ENCODE measurements at places on chromosomes 3 and 15.

DNA sequence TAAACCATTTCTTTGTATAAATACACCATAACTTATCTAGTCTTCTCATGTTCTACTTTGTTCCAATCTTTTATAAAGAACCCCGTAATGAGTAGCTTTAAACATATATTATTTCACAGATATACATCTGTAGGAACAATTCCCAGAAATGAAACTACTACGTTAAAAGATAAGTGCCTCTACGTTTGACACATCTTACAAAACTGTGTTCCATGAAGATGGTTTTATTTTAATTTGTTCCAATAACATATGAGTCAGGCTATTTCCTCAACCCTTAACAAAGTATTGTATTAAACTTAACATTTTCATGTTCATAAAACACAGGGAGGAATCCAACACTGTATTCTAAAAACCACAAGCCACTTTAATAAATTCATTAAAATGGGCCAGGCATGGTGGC, 52.9 kb downstream of the TRPM7 start:
- no peak for DNase-seq

GRCh38 chr15:66959875-66960274, 105.5 kb upstream of the SMAD3 start:
- DNase-seq, result no peak

GRCh38 chr15:26893351-26894065, 26.6 kb downstream of the GABRA5 start:
- DNase-seq, result peak; percentile 34

DNA sequence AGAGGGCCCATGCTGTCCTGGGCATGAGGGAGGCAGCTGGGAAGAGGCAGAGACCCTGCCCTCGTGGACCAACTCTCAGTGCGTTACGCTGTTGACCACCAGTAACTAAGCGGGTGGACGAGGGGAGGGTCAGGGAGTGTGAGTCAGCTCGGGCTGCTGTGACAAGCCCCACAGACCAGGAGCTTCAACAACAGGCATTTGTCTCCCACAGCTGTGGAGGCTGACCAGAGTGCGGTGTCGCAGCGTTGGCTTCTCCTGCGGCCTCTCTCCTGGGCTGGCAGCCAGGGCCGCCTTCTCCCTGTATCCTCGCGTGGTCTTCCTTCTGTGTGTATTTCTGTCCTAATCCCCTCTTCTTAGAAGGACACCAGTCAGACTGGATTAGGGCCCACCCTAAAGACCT, 13.0 kb downstream of the EFCC1 start:
- DNase-seq, result no peak

DNA sequence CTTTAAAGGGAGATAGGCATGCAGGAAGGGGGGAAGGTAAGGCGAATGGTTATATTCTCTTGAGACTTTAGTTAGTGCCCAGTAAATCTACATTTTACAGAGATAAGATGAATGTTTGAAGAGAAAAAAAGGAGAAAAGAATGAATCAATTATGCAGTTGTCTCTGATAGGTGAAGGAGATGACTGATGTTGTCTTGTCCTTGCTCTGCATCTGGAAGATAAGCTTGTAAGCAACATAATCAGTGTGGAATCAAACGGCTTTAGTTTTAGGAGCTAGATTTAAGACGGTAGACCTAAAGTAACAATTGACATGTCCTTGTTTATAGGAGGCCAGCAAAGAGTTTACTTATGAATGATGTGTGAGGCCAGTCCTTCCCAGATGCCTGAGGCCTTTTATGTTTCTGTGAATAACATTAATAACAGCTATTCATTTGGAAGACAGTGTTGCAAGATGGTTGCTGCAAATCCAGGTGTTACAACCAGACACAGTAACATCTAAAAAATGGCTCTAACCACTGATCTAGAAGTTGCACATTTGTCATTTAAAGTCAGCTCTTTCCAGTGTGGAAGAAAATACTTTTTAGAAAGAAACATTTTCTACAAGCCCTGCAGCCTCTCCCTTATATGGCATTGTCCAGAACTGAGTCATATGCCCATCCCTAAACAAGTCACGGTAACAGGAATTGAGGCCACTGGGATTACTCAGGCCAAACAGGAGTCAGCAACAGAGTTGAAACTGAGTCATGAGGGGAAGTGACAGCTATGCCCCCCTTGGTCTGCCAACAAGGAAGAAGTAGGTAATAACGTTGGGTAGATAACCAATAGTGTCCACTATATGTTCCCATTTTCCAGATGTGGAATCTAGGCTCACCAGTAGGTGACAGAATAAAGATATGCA, 77.5 kb upstream of the FBN1 start:
- peak; percentile 81 for DNase-seq

DNA sequence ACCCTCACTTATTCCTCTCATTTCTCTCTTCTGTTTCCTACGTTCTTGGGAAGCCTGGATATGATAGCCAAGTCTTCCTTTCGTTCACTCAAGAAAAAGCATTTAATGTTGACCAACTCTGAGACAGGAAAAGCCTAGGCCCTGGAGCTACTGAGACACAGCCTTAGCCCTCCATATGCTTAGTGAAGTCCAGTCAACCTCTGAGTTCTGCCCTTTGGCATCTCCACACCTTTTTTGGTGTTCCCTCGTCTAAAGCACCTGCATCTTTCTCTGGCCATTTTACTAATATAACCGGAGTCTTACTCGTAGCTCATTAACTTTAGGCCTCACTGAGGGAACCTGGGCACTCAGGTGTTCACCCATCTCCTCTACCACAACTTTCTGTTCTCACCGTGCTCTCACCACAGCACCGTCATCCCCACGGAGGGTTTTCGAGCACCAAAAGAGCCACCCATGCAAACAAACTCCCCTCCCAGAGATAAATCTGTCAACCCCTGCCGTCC, 632 bp downstream of the MTHFS start:
- DNase-seq, result no peak

DNA sequence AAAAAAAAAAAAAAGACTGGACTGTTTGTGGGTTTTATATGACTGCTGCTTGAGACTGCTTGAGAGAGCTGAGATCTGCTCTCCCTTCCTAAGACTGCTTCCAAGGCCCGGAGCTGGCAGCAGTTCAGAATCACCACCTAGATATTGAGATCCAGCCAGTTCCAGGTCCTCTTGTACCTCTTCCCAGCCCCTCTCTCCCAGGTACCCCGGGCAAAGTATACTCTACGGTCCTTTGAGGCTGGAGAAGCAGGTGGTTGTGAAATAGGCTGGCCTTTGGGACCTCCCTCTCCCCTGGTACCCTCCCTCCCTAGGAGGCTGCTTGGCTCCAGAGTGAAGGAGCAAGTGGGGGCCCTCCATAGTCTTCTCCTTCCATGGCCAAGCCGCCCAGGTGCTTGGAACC, 12.6 kb upstream of the BAHD1 start:
- no peak for DNase-seq

DNA sequence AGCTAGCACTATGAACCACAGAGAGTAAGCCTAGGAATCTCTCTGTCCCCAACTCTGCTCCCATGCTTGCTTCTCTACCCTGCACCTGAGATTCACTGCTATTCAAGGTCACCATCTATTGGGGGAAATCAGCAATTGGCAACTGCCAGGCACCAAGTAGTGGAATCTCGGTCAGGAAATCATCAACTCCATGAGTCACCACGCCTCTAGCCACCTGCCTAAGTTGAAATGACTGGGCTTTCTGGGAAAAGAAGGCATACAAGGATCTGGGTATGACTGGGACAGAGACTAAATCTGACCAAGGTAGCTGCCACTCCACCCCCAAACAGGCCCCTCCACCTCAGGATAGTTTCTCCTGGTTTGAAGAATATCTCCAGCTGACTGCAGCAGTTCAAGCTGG, 464.1 kb upstream of the CBLB start:
- no peak for DNase-seq

GRCh38 chr3:115852278-115852677, 229.0 kb downstream of the GAP43 start:
- DNase-seq, result no peak

GRCh38 chr15:68792901-68793766, 27.6 kb downstream of the ANP32A start:
- no peak for DNase-seq

DNA sequence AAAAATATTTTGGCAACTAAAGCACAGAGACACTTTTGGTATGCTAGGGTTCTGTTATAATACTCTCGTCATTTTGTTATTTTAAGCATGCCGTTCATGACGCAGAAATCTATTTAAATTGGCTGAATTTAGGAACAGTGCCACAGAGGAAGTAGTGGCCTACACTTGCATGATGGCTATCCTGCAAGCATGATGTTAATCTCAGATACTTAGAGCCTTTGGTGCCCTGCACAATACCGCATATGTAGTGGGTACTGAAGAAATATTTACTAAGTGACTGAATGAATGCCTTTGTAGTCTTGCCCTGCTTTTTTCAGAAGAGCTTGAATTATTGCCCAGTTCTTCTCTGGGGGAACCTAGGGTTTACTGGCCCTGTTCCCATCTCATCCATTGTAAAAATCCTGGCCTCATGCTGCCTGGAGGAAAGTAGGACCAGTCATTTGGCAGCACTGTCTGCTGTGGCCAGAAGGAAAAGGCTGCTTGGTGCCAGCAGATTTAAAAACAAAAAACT, 79.0 kb downstream of the SERPINI1 start:
- DNase-seq, result no peak

- no peak for DNase-seq
Observed at GRCh38 chr3:129954514-129954913, 20.0 kb upstream of the TRH start.

DNA sequence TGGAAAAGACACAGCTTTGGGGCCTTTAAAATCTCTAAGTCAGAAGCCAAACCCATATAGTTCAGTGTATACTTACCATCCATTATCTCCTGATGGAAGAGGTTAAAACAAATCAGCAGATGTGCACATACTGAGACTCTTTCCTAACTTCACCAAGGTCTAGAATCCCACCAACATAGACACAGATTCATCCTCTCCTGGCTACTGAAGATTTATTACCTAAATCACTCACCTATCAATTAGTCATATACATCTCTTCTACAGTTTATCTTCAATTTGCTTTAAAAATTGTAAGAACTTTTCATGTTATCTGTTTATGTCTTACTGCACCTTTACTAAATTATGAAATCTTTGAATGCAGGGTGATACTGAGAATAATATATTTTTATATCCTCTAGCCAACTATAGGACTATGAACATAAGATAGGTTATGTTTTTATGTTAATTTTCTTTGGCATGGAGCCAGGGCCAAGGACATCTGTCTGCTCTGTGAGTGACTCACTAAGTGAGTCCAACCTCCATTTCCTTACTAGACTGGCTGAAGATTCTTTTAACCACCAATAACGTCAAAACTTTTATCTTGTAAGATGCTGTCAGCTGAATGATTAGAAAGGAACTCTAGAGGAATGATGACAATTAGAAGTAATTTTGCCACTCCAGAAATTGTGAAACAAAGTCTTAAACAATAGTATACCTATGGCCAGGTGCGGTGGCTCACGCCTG, 397.6 kb downstream of the FOXP1 start:
- no peak for DNase-seq

DNA sequence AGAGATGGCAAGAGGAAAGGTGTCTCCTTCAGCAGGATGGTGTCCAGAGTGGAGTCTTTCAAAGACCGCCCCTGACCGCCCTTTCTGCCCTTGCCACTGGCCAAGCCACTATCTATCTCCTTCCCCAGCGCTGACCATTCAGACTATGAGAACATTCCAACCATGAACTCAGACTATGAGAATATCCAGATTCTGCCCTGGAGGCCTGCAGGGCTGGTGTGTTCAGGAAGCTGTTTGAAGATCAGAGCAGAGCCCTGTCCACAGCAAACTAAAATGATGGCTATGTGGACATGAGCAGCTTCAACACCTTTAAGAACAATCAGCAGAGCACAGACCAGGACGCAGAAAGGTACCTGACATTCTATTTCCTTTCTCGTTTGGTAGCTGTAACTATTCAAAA, 57.3 kb upstream of the WNT7A start:
- DNase-seq, result no peak

GRCh38 chr15:70318594-70319465, 221.1 kb upstream of the TLE3 start:
- peak; percentile 19 for DNase-seq

- DNase-seq, result no peak
Observed at GRCh38 chr3:171399842-171400241, 60.4 kb downstream of the TNIK start.

DNA sequence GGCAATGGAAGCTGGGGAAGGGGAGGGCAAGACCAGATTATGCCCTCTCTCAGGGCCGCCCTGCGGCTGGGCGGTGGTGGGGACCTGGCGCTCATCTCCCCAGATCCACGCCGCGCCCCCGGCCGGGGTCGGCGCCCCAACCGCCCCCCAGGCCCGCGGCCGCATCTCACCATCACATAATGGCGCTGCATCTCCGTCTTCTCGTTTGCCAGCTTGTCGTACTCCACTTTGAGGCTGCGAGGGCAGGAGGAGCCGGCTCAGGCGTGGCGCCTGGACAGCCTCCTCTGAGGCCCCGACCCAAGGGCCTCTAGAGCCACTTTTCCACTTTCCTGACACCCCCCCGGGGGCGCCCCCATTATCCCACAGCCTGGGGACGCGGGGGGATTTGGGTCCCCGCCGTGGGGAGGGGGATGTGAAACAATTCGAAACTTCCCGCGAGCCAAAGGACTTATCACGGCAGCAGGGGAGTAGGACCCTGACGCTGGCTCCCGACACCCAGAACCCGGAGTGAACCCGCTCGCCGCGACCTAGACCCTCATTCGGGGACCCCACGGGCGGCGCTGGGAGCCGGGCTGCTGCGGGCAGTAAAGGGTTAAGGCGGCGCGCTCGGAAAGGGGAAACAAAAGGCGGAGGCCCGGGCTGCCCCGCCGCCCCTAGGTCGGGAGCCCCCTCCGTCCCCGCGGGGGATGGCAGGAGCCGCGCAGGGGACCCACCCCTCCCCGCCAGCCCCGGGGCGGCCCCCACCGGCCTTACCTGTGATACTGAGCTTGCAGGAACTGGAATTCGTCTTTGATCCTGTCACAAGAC, 2.1 kb downstream of the TLE3 start:
- DNase-seq, result peak; percentile 18

DNA sequence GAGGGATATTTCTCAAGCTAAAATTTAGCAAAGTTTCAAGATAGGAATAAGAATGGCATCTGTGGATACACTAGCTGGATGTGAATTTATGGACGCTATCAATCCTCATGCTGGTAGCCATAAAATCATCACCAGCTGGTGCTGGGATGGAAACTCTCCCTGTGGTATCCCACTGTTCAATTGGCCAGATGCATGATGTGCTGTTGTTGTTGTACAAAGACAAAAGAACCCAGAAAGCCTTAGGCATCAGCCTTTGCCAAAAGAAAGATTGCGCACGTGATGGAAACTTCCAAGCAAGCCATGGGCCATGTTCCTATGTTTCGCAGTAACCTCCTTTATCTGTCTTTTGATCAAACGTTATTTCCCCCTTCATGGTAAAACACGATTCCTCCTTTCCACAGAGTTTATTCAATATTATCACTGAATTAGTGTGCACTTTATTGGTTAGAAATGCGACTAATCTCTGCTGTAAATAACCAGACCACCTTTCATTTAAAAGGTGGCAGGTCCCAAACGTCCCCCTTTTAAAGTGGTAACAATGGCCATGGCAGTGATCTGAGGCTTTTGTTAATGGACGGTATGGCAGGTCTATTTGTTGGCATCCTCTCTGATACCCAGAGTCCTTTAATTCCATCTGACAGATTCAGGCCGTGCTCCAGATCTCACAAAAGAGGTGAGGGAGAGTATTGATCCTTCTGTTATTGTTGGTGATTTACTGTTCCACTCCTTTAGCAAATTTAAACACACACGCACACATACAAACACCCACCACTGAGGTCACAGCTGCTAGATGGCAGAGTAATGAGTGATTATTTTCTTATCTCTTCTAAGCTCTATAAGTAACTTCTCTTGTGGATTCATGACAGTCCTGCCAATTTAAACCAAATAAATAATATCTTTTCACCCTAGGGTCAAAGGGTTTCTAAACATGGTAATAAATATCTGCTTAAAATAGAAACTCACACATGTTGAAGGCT, 291.2 kb upstream of the KCNMB2 start:
- DNase-seq, result no peak

GRCh38 chr3:60746695-60747416, 504.4 kb downstream of the FHIT start:
- DNase-seq, result no peak

Data from SJSA1 (cell line).